ENCODE measurements at places on chromosomes 11 and 22.

GRCh38 chr11:76323804-76324203 is 57.1 kb downstream of the THAP12 start:
- DNase-seq, result no peak

DNA sequence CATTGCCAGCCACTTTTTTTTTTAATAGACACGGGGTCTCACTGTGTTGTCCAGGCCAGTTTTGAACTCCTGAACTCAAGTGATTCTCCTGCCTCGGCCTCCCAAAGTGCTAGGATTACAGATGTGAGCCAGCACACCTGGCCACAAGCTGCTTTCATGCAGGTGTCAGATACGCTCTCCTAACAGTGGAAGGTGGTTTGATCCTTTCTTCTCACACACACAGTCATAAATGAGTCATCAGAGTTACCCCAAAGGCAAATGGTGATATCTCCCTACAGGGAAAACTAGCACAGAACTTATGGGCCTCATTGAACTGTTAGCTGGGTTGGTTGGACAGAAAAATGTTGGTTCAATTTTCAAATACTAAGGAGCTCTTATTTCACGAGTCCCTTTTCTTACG is 38.2 kb upstream of the UBASH3B start:
- no peak for DNase-seq

DNA sequence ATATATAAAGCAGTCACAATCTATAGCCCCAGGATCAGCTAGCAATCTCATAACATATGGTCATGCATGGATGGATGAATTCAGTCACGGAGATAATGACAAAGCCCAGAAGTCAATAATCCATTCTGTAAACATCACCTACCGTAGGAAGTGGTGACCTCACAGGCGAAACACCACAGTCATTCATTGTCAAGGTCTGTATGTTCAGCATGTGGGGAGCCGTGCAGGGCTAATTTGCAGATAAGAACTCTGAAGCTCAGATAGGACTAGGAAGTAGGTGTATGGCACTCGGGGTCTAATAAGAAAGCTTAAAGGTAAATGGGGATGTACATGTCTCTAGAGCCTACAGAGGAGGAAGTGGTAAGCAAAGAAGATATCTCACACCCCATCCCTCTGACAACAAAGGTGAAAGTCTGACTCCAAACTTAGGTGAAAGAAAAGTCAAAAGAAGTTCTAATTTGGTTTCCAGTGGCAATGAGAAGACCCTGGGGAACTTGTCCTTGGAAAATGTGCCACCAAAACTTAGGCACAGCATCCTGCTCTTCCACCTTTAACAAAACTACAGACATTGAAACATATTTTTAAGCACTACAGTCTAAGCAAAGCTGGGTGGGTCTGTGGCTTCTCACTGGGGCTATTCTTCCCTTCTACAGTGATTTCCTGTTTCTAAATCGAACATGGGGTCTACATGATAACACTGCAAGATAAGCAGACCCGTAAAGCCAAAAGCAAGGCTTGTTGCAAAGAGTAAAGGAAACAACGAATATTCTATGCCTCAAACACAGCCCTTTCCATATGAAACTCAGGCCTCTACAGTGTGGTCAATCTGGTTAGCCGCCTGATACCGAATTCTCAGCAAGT is 5.2 kb downstream of the CRTAM start:
- no peak for DNase-seq

DNA sequence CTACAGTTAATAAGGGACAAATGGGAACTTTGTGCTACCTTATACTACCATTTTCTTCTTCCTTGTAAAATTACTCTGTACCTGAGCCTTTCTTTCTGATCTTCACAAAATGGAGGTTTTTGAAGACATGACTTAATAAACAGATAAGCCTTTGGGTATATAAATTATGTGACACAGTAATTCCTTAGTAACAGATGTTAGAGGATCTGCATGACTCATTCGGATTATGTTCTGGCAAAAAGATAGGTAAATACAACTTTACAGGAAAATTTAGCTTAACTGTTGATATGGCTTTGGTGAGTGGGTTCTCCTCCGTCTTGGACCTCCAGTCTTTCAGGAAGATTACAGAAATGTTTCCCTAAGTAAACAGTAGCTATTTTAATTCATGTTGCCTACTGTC is 61.8 kb downstream of the BID start:
- DNase-seq, result no peak

DNA sequence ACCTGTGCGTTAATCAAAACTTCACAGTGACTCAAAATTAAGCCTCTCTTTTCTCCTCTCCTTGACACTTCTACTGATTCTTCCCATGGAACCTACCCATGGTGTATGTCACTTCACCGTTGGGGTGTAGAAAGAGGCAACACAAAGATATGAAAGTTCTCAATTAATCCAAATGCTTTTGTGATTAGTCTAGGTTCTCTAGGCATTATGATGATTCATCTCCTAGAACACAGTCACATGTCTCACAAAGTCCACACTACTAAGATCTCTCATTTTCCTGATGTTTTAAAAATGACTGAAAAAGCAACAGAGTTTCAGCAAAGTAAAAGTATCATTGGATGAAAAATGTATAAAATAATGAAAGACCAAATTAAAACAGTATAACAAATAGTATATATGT is 13.7 kb upstream of the SCGB2A2 start:
- DNase-seq, result no peak

DNA sequence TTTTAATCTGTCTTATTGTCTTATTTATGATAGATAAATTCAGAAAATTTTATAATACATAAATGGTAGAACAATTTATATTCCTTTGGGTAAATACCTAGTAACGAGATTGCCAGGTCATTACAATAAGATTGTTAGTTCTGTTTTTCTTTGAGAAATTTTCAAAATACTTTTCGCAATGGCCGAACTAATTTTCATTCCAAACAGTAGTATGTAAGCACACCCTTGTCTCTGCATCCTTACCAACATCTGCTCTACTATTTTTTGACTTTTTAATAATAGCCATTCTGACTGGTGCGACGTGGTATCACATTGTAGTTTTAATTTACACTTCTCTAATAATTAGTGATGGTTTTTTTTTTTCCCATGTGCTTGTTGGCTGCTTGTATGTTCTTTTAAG is 351.4 kb upstream of the LUZP2 start:
- DNase-seq, result no peak

GRCh38 chr11:77066229-77067042 is at the start of gene CAPN5:
Gene CAPN5 (plus strand): TSS chr11:77066971. CDS start chr11:77084887, 17,916 bp downstream.
- DNase-seq, result no peak

DNA sequence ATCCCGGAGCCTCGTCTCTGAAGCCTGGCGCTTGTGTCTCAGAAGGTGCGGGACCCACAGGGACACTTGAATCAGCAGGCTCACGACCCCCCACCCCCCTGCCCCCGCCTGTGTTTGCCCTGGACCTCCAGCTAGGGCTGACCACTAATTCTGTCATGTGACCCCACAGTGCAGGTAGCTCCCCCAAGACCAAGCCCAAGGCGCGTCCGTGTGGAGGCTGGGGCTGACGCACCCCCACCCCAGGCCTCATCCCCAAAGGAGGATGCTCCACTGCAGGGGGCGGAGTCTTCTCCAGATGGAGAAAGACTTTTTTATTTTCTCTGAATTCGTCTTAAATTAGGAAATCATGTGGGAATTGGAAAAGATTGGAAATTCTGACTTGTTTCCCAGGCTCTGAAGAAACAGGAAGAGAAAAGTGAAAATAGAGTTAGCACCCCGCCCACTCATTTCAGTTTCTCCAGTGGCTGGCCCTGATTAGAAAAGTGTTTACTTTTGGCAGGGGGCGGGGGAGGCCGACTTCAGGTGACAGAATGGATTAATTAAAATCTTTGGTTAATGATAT is 1.0 kb upstream of the RELA start:
- no peak for DNase-seq

GRCh38 chr22:45240104-45240809 is 437 bp downstream of the KIAA0930 start:
- no peak for DNase-seq

GRCh38 chr11:23865341-23865975 is 631.4 kb upstream of the LUZP2 start:
- no peak for DNase-seq

- no peak for DNase-seq
Observed at GRCh38 chr11:100141201-100141600, 545.9 kb upstream of the ARHGAP42 start.

DNA sequence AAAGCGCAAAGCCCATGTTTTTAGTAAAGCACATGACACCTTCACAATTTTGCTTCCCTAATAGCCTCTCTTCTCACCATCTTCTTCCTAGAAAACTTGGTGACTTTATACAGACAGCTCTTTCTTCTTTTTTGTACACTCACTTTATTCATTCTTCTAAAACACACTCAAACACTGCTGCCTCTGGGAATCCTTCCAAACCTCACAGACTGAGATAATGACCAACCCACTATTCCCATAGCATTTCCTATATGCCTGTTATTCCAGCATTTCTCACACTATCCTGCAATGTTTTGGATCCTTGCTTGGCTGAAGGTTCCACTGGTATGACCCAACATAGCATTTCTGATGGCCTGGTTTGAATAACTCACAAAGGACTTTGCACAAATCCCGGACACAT is 442.1 kb upstream of the CCDC90B start:
- DNase-seq, result no peak

DNA sequence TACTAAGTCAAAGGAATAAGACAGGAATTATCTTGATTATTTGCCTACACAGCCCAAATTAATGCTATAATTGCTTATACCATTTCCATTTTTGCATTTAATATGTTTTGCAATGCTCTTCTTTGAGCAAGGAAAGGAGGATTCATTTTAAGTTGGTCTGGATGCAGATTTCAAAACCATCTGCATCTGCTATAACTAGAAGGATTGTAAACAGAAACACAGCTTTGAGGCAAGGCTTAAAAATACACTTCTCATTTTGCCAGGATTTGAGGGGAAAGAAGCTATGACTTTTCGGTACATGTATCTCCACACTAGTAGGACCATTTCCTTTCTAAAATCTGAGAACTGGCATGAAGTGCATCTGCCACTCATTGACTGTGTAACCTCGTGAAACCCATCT is 95.9 kb upstream of the MTNR1B start:
- DNase-seq, result no peak

DNA sequence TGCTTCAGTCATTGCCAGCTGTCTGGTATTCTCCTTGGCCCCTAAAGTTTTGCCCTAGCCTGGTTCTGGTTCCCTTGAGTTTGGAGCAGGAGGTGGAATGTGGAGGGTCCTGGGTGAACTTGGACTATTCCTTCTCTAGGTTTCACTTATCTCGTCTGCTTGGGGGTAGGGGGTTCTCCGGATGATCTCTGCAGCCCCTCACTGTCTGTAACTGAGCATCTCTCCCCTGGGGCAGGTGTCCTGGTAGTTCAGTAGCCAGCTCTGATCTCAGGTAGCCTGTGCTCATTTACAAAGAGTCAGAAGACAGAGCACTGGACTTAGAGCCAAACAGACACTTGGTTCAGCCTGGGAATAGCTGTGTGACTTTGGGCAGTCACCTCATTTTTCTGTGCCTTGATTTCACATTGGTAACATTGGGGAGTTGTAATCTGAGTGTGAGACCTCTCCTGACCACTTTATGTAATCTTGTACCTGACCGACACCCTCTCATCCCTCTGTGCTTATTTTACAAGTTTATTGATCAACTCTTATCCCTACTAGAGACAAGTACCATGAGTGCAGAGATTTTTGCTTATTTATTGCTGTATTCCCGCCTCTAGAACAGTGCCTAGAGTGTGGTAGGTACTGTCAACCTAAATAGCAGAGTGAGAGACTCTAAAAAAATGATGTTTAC is 804 bp downstream of the CCDC134 start:
- DNase-seq, result no peak

DNA sequence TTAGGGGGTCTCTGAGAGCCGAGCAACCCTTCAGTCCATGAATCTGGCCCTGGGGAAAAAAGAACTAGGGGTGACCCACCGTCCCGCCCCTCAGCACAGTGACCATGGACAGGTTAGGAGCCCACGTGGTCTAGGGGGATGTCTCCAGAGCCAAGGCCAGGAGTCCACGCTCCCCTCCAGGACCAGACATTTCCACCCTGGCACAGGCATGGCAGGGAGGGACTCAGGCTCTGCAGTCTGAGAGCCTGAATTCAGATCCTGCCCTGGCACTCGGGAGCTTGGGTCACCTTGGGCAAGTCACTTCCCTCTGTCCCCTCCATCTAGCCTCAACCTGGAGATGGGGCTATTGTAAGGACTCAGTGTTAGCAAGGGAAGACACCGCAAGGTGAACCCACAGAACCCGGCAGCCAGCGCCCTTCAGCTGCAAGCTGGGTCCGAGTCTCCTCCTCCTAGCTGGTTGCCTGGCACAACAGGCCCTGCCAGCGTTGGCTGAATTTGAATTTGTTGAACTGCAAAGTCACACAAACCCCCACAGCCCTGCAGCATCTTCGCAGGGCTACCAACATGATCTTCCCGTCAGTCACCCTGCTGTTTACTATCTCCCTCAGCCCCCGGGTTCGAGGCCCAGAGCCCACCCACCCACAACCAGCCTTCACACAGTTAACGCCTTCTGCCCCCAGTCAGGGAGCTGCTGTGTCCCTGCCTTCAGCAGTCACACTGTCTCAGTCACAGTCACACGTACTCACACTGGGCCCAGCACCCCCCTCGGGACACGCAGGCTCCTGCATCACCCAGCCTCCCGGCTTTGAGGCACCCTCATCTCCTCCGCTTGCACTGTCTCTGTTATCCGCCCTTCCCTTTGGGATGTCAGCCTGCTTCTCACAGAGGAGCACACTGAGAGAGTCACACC is 603 bp upstream of the PDGFB start:
- DNase-seq, result no peak

DNA sequence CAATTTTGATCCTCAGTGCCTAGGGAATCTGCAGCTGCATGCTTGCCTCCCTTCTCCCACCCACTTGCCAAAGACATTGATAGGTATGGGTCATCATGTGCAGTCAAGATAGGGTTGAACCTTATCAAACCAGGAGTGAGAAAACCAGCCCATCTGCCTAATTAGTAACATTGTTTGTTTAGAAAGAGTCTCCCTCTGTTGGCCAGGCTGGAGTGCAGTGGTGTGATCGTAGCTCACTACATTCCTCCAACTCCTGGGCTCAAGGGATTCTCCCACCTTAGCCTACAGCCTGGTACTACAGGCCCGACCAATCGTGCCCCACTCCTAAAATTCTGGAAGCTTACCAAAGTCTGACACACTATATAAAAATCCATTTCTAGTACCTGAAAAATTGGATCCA is 4.6 kb downstream of the C11orf71 start:
- no peak for DNase-seq

- DNase-seq, result no peak
Observed at GRCh38 chr11:66359662-66360087, 11.9 kb downstream of the SLC29A2 start.

- no peak for DNase-seq
Observed at GRCh38 chr11:117298195-117298594, 7.0 kb downstream of the BACE1-AS start.

DNA sequence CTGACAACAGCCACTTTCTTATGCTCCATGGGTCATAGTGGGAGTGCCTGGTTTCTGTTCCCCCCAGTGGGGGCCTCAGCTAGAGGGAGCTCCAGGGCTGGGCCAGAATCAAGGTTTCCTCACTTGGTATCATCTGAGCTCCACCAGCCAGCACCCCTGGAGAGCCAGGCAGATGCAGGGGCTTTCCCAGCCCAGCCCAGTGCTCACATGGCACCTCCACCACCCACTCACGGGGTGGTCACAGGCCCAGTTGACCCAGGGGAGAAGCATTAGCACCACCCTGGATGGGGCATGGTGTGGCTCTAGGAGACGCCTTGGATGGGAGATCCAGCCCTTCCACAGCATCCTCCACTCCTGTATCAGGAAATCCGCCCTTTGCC is 24.1 kb upstream of the WNT7B start:
- no peak for DNase-seq

GRCh38 chr22:30028731-30029130 is 51.5 kb upstream of the HORMAD2 start:
- no peak for DNase-seq
